ENCODE measurements at places on chromosomes 6 and 20.
A peak's percentile ranks its signal among the peaks of the same experiment; 100 is the strongest.

DNA sequence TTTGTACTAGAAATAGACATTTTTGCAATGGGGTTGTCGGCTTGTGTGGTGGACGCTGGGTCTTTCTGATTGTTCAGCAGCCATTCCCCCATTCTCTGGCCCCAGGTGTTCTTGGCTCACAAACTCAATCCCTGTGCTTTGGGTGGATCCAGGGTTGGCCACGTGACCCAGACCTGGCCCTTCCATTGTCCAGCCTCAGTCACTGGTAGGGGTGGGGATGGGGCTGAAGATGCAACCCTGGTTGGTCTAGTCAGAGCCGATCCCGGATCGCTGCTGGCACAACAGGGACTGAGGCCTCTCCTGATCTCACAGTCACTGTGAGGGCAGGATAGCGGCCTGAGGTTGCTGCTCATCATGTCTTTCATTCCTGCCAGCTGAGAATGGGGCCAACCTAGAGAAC, 365.3 kb upstream of the SULF2 start:
- no peak for DNase-seq

DNA sequence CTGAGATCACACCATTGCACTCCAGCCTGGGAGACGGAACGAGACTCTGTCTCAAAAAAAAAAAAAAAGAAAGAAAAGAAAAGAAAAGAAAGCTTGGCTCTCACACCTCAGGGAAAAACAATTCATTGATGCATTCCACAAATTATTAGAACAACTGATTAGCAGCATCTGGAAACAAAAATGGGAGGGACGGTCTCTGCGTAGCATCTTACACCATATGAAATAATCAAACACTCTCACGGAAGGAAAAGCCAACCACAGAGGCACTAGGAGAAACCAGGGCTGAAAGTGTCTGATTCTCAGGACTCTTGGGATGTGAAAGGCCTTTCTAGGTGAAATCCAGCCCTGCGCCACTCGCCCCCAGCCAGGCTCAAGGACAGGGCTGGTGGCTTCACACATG, 2.3 kb upstream of the HELZ2 start:
- DNase-seq = no peak

DNA sequence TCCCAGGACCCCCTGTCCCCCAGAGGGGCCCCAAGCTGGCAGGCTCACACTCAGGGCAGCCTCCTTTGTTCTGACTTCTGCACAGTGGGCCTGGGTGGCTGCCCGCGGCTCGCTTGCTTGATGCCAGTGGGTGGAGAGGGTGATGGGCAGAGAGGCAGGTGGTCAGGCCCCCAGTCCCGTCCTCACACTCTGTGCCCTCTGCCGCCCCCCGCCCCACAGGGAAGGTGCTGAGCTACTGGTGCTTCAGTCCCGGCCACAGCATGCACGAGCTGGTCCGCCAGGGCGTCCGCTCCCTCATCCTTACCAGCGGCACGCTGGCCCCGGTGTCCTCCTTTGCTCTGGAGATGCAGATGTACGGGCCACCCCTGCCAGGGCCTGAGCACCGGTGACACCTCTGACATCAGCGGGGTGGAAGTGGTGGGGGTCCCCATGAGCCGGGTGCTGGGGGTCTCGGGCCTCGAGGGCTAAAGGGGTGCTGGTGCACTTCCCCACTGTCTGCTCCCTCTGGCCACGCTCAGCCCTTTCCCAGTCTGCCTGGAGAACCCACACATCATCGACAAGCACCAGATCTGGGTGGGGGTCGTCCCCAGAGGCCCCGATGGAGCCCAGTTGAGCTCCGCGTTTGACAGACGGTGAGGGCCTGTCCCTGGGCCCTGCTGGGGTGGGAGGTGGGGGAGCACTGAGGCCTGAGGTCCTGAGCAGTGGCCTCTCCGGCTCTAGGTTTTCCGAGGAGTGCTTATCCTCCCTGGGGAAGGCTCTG, 8.9 kb upstream of the TNFRSF6B start:
- DNase-seq = no peak

GRCh38 chr20:59299945-59300332, 472 bp upstream of the EDN3 start:
- no peak for DNase-seq

GRCh38 chr6:35428421-35429149, 23.6 kb upstream of the FANCE start:
- DNase-seq = no peak

DNA sequence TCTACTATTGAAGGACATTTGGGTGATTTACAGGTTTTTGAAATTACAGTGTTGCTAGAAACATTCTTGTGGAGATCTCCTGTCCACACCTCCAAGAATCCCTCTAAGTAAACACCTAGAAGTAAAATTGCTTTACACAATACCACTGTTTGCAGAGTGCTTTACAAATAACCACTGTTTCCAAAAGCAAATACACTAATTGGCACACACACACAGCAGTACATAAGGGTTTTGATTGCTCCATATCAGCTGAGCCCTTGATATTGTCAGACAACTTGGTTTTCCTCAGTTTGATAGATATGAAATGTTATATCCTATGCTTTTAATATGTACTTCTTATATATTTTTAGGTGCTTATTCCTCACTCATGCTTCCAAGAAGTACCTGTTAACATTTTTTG, 6.3 kb downstream of the HMGN4 start:
- DNase-seq = no peak

DNA sequence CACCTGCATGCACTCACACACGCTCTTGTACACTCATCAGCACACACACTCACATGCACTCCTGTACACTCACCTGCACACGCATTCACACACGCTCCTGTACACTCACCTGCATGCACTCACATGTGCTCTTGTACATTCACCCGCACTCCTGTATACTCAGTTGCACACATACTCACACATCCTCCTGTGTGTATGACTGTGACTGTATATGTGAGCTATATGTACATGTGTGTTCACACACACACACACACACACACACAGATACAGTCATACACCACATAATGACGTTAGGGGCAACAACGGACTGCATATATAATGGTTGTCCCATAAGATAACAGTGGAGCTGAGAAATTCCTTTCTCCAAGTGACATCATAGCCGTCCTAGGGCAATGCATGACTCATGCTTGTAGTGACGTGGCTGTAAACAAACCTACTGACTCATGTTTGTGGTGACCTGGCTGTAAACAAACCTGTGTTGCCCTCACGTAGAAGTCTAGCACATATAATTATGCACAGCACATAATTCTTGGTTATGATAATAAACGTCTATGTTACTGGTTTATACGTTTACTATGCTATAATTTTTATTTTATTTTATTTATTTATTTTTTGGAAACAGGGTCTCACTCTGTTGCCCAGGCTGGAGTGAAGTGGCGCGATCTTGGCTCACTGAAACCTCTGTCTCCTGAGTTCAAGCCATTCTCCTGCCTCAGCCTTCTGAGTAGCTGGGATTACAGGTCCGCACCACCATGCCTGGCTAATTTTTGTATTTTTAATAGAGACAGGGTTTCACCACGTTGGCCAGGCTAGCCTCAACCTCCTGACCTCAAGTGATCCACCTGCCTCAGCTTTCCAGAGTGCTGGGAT, 22.8 kb upstream of the TAF4 start:
- no peak for DNase-seq

GRCh38 chr6:26216886-26217713, 129.9 kb downstream of the HFE start:
- no peak for DNase-seq

GRCh38 chr20:53413186-53413631, 180.4 kb downstream of the ZNF217 start:
- peak; percentile 24 for DNase-seq

- no peak for DNase-seq
Observed at GRCh38 chr20:41927655-41928054, 309.5 kb upstream of the CHD6 start.

DNA sequence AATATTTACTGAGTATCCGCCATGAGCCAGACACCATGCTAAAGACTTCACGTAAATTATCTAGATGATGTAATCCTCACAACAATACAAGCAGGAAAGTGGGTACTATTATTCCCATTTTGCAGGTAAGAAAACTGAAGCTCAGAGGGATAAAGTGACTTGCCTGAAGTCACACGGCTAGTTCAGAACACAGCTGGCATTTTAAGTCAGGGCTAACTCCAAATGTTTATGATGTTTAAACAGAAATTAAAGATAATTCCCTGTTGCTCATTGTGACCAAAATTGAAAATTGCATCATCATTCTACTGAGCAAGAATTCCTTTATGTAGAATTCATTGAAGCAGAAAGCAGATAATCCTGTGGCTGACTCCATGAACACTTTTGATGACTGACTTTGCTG, 71.3 kb upstream of the STXBP5 start:
- DNase-seq = no peak

DNA sequence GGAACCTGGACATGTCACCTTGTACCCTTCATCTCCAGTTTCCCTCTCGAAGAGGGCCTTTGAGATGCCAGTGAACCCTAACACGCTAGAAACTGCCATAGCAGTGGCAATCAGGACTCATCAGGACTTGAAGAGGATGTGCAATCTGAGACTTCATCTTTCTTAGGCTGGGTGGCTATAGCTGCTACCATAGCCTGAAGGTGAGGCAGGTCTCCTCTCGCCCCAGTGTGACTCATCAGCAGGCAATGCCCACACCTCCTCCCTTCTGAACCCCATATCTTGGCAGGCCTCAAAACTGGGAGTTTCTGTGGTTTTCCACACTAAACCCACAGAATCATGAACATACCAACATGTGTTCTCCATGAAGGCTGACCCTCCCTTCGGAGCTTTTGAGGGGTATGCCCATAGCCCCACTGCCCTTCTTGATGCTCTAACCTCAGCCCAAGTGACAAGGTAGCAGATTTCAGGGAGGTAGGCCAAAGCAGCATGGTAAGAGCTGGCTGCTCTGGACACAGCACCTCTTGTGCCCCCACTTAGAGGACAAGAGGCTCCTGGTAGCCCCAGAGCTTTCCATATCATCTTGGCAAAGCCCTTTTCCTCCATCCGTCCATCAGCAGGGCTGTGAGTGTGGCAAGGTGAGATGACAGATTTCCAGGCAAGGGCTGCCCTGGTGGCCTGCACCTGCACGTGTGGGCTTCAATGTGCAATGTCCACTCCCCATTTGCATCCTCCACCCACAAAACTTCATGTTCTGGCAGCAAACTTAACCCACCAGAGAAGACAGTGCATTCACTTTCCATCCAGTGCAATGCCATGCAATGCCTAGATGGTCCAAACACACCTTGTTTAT, 2.6 kb downstream of the BLCAP start:
- no peak for DNase-seq

- DNase-seq = no peak
Observed at GRCh38 chr6:156434795-156435190, 342.4 kb upstream of the ARID1B start.

DNA sequence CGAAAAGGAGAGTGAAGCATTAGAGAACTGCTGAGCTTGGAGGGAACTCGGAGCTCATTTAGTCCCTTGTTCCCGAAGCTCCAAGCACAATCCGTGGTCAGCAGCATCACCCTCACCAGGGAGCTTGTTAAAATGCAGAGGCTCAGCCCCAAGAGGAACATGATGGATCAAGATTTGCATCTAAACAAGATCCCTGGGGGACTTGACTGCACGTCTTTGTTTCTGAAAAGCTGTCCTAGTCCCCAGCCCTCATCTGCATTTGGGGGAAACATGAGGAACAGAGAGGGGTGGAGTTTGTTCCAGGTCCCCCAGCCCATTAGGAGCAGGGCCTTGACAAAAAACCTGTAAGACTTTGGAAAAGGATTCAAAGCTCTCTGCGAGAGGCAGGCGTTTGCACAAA, 4.1 kb upstream of the LBP start:
- no peak for DNase-seq

GRCh38 chr20:2701671-2702081, 9.1 kb downstream of the EBF4 start:
- DNase-seq = no peak

DNA sequence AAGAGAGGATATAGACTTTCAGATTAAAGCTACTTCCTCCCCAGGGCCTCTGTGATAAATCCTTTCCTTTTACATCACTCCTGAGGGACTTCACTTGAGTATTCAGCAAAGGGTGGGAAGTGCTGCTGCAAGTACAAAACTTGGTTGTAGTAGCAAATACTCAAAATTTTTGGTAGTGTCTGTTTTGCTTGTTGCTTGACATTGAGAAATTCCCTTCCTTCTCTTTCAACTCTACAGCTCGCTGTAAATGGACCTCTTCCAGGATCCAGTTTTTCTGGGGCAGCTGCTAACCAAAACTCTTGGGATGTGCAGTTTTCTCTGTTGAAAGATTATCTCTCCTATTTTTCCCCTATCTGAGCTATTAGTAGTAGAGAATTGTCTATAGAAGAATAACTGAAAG, 472.0 kb downstream of the CD109 start:
- no peak for DNase-seq

DNA sequence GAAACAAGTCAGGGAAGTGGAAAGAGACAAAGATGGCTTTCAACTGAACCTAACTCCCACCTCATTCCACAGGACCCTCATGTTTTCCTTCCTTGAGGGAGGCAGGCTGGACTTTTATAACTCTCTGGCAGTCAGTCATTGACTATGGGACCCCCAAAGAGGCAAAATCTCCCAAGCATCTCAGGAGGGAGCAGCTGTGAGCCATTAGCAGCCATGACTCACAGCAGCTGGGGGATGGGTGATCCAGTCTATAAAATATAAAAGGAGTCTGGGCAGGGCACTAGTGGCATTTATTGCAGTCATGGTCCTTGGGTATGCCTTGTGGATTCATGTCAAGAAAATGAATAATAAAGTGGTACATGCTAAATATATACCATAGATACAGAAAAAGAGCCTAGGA, 387.0 kb upstream of the CHD6 start:
- no peak for DNase-seq

DNA sequence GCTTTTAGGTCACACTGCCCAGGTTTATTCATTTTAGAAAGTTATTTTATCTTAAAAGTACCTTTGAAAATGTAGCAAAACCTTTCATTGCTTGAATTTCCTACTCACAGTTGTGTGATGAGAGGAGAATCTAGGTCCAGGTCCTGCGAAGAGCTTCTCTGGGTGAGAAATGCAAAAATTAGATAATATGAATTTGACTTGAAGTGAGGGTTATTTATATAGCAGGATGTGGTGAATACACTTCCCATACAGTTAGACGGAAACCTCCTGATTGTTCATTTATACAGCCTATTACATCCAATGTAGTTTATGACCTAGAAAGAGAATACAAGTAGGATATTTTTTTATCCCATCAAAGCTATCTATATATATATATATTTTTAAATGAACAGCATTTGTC, 30.5 kb downstream of the CDKAL1 start:
- no peak for DNase-seq

DNA sequence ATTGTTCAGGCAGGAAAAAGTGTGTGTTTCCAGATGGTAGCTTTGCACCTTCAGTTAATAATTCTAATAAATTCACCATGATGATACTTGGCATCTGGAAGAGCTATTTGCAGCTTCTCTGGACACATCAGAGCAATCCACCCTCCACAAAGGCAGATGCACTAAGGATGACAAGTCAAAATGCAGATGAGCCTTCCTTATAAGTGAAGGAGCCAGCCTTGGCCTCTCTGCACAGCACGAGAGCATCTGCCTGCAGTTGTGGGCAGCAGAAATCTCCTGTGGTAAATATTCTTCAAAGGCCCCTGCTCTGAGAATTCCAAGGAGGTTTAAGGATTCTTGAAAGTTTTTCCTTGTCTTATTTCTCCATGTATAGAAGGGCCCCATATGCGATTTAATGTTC, 6.9 kb upstream of the POM121L2 start:
- no peak for DNase-seq

GRCh38 chr6:11535801-11536230, 1.7 kb upstream of the TMEM170B start:
- no peak for DNase-seq
